ENCODE measurements at places on chromosomes 7 and 10.

- DNase-seq = no peak
These were observed 24.3 kb downstream of the PTPN12 start for GRCh38 chr7:77561352-77561751.

DNA sequence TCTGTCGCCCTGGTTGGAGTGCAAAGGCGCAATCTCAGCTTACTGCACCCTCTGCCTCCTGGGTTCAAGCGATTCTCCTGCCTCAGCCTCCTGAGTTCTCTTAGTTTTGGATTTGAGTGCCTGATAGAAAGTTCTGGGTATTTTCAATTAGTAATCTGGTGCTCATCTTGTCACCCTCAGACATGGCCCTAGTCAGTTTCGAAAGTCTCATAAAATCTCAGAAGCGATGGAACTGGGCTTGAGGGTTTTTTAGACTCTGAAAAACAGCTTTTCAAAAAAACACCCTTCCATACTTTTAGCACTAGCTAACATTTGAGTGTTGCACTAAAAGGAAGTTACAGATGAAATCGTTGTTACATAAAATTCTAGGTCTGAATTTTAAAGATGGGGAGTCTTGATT, 9.4 kb upstream of the PIP4K2A start:
- DNase-seq = no peak

DNA sequence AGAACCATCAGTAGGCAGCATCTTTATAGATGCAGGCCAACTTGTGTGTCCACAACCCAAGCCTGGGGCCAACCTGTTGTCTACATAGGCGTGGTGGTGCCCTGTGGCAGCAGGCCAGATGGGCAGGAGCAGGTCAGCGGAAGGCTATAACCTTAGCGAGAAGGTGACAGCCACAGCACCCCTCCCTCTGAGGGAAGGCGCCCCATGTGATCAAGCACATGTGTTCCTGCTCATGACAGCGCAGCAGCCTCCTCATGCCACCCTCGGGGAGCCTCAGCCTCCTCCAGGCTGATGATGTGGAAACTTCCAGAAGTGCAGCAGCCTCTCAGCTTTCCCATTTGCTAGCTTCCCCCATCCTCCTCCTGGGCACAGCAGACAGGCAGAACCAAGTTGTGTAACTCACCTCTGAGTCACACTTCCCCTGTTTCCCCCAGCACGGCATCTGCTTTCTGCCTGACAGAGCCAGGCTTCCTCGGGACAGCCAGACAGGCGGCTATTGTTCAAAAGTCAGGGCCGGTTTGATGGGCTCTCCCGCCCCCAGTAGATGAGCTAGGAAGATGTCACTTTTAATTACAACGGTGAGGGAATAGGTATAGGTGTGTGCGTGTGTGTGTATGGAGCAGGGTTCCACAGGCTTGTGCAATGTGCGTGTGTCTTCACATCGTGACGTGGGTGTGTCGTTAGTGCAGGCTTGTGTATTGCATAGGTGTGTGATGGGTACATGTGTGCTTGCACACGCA, 312.0 kb upstream of the ZMIZ1 start:
- no peak for DNase-seq

DNA sequence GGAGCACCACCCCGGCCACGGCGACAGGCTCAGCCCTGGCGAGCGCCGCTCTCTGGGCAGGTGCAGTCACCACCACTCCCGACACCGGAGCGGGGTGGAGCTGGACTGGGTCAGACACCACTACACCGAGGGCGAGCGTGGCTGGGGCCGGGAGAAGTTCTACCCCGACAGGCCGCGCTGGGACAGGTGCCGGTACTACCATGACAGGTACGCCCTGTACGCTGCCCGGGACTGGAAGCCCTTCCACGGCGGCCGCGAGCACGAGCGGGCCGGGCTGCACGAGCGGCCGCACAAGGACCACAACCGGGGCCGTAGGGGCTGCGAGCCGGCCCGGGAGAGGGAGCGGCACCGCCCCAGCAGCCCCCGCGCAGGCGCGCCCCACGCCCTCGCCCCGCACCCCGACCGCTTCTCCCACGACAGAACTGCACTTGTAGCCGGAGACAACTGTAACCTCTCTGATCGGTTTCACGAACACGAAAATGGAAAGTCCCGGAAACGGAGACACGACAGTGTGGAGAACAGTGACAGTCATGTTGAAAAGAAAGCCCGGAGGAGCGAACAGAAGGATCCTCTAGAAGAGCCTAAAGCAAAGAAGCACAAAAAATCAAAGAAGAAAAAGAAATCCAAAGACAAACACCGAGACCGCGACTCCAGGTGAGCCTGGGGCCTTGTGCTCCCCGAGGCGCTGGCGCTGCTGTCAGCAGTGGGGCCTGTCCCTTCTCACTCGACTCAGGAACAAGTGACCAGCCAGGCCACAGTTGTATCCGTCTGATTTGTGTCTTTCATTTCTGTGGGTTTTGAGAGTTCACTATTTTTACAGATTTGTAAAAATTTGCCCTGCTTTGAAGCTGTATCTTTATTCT, 117.7 kb downstream of the CYTH3 start:
- no peak for DNase-seq

DNA sequence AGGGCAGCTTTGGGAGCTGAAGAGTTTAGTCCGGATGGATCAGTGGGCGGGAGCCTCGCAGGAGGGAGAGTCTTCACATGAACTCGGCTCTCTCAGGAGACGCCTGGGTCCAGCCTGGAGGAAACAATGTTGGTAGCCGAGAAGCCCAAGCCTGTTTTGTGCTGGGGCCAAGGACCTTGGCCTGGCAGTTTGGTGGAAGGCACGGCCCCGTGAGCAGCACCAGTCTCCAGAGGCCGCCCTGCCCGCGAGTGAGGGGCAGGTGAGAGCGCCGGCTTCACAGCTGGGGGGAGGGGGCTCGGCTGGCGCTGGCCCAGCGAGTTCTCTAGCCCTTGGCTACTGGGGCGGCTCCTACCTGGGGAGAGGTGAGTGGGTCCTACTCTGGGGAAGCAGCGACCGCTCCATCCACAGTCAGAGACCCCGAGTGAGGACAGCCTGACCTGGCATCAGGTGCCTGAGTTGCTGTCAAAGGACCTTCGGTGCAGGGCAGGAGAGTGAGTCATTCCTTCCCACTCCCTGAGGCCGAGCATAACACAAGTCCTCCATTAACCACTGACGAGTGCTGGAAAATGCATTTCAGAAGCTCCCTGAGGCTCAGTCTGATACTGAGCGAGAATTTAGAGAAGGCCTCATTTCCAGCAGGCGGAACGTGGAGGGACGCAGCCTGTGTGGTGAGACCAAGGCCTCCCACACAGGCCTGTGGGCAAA, 89.3 kb upstream of the DIP2C start:
- no peak for DNase-seq

DNA sequence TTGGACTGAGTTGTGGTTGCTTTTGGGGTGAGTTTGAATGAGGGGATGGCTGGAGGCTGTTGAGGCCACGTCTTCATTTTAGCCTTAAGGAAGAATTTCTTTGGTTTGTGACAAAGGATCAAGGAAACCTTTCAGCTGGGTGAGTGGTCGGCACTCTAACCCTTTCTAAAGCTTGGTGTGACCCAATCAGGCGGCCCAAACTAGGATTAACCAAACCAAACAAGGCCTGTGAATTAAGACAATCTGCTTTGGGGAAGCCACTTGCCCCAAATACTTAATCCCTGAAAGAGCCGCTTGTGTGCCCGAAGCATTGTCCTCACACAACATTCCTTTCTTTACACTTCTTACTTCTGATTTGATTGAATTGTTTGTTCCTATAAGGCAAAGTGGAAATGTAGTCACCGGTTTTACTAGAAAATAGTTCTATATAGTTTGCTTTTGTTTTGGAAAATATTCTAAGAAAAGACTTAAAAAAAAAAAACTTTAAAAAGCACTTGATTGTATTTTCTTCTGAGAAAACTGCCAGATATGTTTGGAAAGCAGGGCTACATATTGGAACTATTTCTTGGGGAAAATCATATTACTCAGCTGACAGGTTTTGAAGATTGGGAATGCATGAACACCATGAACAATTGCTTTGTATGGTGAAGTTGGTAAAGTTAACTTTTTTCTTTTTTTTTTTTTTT, 272.4 kb upstream of the BMPER start:
- DNase-seq = no peak

GRCh38 chr7:84477786-84478478, 283.3 kb upstream of the SEMA3A start:
- no peak for DNase-seq

- no peak for DNase-seq
These were observed 191.8 kb downstream of the ADARB2 start for GRCh38 chr10:1545524-1545923.

All from activated CD8-positive, alpha-beta memory T cell treated with anti-CD3 and anti-CD28 coated beads for 4 hours (primary cell).